Stimulated activated CD4-positive, alpha-beta T cell treated with anti-CD3 and anti-CD28 coated beads, TNF-alpha, amount 100 ng/mL, for 48 hours (primary cell): ENCODE measurements at places on chromosomes 6 and 20.
A peak's percentile ranks its signal among the peaks of the same experiment; 100 is the strongest.

DNA sequence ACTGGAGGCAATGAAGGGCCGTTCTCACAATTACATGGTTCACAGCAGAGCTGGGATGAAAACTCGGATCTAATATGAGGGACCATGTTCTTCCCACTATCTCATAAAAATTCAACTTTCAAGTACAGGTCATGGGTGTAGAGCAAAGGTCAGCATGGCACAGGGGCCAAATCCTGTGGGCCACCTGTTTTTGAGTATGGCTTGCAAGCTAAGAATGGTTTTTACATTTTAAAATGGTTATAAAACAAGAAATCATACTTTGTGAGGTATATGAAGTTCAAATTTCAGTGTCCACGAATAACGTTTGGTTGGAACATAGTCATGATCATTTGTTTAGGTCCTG lies 4.6 kb downstream of the MAP3K5 start:
- DNase-seq: no peak

- no peak for DNase-seq
These were observed 65.7 kb downstream of the EPM2A start for GRCh38 chr6:145669627-145670034.

DNA sequence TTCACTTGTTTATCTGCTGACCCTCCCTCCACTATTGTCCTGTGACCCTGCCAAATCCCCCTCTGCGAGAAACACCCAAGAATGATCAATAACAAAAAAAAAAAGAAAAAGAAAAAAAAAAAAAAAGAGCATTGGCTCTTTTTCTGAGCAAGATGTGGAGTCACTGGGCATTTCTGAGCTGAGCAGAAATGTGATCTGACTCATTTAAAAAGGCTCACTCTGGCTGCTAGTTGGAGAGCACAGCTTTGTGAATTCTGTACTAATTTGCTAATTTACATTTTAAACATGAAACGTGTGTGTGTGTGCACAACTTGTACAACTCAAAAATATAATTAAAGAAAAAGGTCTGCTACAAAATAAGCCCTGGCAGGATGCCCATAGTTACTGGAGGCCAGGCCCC lies 20.2 kb downstream of the SCML4 start:
- no peak for DNase-seq

DNA sequence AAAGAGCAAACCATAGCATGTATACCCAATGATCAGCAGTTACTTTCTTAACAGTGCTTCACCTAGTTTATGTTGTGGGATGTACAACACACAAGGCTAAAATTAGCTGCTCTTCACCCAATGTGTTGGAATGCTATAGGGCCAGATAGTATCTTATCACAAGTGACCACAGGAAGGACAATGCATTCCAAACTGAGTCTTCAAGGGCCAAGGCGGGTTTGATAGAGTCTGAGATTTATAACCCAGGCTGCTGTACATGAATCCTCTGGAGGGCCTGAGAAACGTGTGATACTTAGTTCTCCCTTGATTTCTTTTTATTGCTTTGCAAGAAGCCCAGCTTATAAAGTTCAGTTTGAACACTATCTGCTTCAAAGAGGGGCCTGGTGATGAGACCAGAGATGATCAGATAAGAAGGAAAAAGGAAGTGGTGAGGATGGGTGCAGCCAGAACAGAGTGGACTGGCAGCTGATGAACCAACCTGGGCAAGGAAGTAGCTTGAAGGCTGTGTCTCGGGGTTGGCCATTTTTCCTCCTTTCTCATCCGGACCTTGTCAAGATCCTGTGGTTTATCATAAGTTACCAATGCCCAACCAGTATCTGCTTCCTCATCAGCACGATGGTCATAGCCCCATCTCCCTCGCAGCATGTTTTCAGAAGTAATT lies 62.2 kb upstream of the BMP2 start:
- no peak for DNase-seq

DNA sequence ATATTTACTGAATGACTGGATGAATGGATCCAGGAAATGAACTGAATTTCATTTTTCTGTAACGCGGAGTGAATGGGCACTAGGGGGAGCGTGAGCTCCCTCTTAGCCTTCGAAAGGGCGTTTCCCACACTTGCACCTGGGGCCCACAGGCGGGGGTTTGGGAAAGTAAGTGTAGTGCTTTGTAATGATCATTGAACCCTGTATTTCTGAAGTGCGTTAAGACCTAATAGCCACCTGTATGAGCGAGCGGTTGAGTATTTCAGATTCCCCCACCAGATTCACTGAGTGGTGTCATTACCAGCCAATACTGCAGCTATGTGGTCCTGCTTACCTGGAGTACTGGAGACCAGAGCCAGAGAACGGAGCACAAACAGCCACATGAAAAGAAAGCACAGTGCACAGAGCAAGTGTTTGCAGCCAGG lies 10.5 kb downstream of the SYTL3 start:
- no peak for DNase-seq

- no peak for DNase-seq
These were observed 72.0 kb upstream of the INSM1 start for GRCh38 chr20:20295621-20296498.

- peak; percentile 53 for DNase-seq
These were observed 12.1 kb downstream of the FOXS1 start for GRCh38 chr20:31833130-31833930.

- no peak for DNase-seq
These were observed 88.3 kb upstream of the NT5E start for GRCh38 chr6:85361643-85362014.

- no peak for DNase-seq
These were observed 554.3 kb downstream of the EPHA7 start for GRCh38 chr6:92864966-92865555.

- no peak for DNase-seq
These were observed 333.4 kb upstream of the CHD6 start for GRCh38 chr20:41951615-41952014.

- DNase-seq: no peak
These were observed 4.9 kb downstream of the SLC22A2 start for GRCh38 chr6:160253714-160254113.

DNA sequence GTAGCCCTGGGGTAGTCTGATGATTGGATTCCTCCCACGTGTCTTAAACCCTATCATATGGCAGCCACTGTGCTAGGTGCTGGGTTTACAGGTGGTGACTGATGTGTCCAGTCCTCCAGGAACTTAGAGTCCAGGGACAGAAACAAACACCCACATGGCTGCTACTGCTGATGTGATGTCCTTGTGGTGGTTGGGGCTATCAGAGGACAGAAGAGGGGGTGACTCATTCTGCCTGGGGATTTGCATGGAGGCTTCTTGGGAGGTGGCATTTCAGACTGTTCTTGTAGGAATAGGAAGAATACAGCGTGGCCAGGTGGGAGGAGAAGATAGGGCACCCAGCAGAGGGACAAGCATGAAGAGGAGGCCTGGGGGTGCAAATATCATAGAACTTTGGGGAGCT lies 9.8 kb downstream of the RAET1G start:
- no peak for DNase-seq

- no peak for DNase-seq
These were observed 4.1 kb downstream of the EBF4 start for GRCh38 chr20:2696646-2697045.
